ENCODE measurements at places on chromosomes 3 and 15. TPM values are rescaled to one million over a fixed set of nuclear protein-coding genes. Genes with fewer than 3 reads are reported as not detected.

DNA sequence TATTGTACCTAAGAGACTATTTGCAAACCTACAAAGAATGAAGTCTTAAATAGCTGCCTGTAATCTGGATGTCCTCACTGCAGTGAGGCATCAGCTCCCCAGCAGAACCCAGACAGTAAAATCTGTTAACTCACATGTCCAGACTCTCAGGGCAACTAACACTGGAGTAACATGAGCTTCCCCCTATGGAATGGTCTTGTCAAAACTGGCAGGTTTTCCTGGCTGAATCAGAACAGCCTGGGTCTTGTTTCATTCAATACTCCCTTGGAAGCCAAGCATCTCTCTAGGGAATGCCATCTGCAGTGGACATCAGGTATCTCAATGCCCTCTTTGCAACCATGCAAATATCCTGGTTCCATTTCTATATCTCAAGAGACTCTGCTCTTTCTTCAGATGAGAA, 24.4 kb downstream of the PTPN9 start:
- H3K36me3 ChIP-seq = no peaks in the 10 kb centered on the region
- no peak overlapping the region for H3K27ac ChIP-seq
- H3K4me3 ChIP-seq = no peak overlapping the region
- peaks cover 30% of the 10 kb centered on the region for H3K4me1 ChIP-seq
- H3K27me3 ChIP-seq = no peaks in the 10 kb centered on the region

Gene FGF7
- 216 TPM for total RNA-seq

Gene ACTRT3
- 2.3 TPM for total RNA-seq

GRCh38 chr3:101144105-101144504, 150.9 kb upstream of the ABI3BP start:
- no peak for DNase-seq
- H3K27me3 ChIP-seq = no peaks in the 10 kb centered on the region
- no peaks in the 10 kb centered on the region for H3K4me1 ChIP-seq
- no peak overlapping the region for H3K4me3 ChIP-seq
- H3K27ac ChIP-seq = no peak overlapping the region

GRCh38 chr15:66327736-66328135, 28.7 kb downstream of the TIPIN start:
- no peaks in the 10 kb centered on the region for H3K27me3 ChIP-seq
- H3K27ac ChIP-seq = no peak overlapping the region
- peaks cover 6% of the 10 kb centered on the region for H3K4me1 ChIP-seq
- H3K4me3 ChIP-seq = no peak overlapping the region
- peaks cover 5% of the 10 kb centered on the region for H3K36me3 ChIP-seq
- DNase-seq = no peak

- no peak overlapping the region for H3K27ac ChIP-seq
- no peaks in the 10 kb centered on the region for H3K27me3 ChIP-seq
- H3K4me3 ChIP-seq = no peak overlapping the region
- DNase-seq = no peak
Observed at GRCh38 chr15:37695719-37696118, 238.7 kb upstream of the TMCO5A start.

- no peak for DNase-seq
- H3K27me3 ChIP-seq = no peaks in the 10 kb centered on the region
- H3K36me3 ChIP-seq = no peaks in the 10 kb centered on the region
- H3K4me1 ChIP-seq = no peaks in the 10 kb centered on the region
- H3K4me3 ChIP-seq = no peak overlapping the region
- no peak overlapping the region for H3K27ac ChIP-seq
Observed at GRCh38 chr15:73724212-73724611, 28.9 kb downstream of the INSYN1 start.

Gene APOD
- total RNA-seq = 5,849 TPM

Gene SOX2
- 21.3 TPM for total RNA-seq

Gene NOX5
- total RNA-seq = 0.21 TPM

DNA sequence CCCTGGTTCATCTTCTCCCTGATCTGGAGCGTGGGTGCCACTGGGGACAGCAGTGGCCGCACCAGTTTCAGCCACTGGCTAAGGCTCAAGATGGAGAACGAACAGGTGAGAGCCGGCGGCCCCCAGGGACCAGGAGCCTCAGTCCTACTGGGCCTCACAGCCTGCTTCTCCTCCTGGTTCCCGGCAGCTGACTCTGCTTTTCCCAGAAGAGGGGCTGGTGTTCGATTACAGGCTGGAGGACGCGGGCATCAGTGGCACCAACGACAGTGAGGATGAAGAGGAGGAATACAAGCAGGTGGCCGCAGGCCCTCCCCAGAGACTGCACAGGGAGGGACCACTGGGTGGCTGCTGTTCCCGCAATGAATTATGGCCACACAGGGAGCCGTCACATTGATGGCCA, 54.4 kb downstream of the DNAH1 start:
- H3K36me3 ChIP-seq = no peaks in the 10 kb centered on the region
- H3K4me3 ChIP-seq = no peak overlapping the region
- H3K27me3 ChIP-seq = no peaks in the 10 kb centered on the region
- peaks cover 25% of the 10 kb centered on the region for H3K4me1 ChIP-seq
- DNase-seq = no peak

- no peaks in the 10 kb centered on the region for H3K27me3 ChIP-seq
- H3K4me1 ChIP-seq = peaks cover 19% of the 10 kb centered on the region
- no peak for DNase-seq
- H3K36me3 ChIP-seq = no peaks in the 10 kb centered on the region
Observed at GRCh38 chr15:74723754-74724334, 1.5 kb downstream of the CYP1A1 start.

- no peaks in the 10 kb centered on the region for H3K27me3 ChIP-seq
- H3K27ac ChIP-seq = no peak overlapping the region
- H3K36me3 ChIP-seq = no peaks in the 10 kb centered on the region
Observed at GRCh38 chr3:45165497-45166283, 19.5 kb upstream of the CDCP1 start.

Gene PLSCR2
- total RNA-seq = not detected
